Endodermal cell (in vitro differentiated cells): ENCODE measurements at places on chromosomes 1 and 21. TPM values are rescaled to one million over a fixed set of nuclear protein-coding genes. Genes with fewer than 3 reads are reported as not detected.

Gene TFF3
- not detected in 3 replicates for total RNA-seq

Gene PLEKHN1
- 3.8 and 4.6 TPM in 2 replicates for total RNA-seq

Gene DHDDS
- 48.6 and 51.1 TPM in 2 replicates for total RNA-seq

Gene PGBD5
- 4.6 and 6.6 TPM in 2 replicates for total RNA-seq

Gene AGMAT
- 3.7 to 4.0 TPM (median 3.8 TPM) in 3 replicates for total RNA-seq

Gene HSPA6
- total RNA-seq = not detected in 3 replicates

Gene EPHB2
- 29.1 and 34.0 TPM in 2 replicates for total RNA-seq

Gene OR2T35
- total RNA-seq = not detected in 3 replicates

Gene RIMS3
- 6.7 to 12.0 TPM (median 11.8 TPM) in 3 replicates for total RNA-seq

Gene PDZK1IP1
- total RNA-seq = not detected in 2 replicates

Gene FAM72B
- total RNA-seq = 7.0 and 8.0 TPM in 2 replicates

Gene GREM2
- 7.8 to 10.2 TPM (median 8.4 TPM) in 3 replicates for total RNA-seq

Gene ASB17
- total RNA-seq = not detected in 3 replicates

Gene HSF2BP
- 1.5 to 2.3 TPM (median 1.9 TPM) in 3 replicates for total RNA-seq

Gene C1orf105
- total RNA-seq = not detected in 2 replicates

Gene SLC44A3
- total RNA-seq = 5.5 to 9.0 TPM (median 6.4 TPM) in 3 replicates

Gene HNRNPU
- total RNA-seq = 556 and 563 TPM in 2 replicates

Gene MECR
- 33.3 and 33.8 TPM in 2 replicates for total RNA-seq

Gene ANGPTL3
- not detected in 3 replicates for total RNA-seq

Gene ATF3
- 12.6 to 151 TPM (median 14.7 TPM) in 3 replicates for total RNA-seq

Gene AADACL4
- total RNA-seq = not detected in 3 replicates

Gene TRABD2B
- 19.0 and 28.0 TPM in 2 replicates for total RNA-seq

Gene CTTNBP2NL
- 33.1 and 36.0 TPM in 2 replicates for total RNA-seq

Gene ZMYND12
- total RNA-seq = 0.44 to 1.5 TPM (median 1.1 TPM) in 3 replicates

Gene GCSAML
- total RNA-seq = not detected in 3 replicates

Gene APCS
- not detected in 2 replicates for total RNA-seq

Gene AMY1B
- not detected in 2 replicates for total RNA-seq

Gene PEX14
- total RNA-seq = 26.0 to 31.6 TPM (median 29.5 TPM) in 3 replicates

Gene NPHS2
- not detected in 2 replicates for total RNA-seq

Gene SHISA4
- total RNA-seq = 6.3 to 9.5 TPM (median 7.3 TPM) in 3 replicates

Gene DPT
- total RNA-seq = not detected in 2 replicates

Gene RIPPLY3
- 27.5 to 31.1 TPM (median 28.0 TPM) in 3 replicates for total RNA-seq

Gene OPTC
- total RNA-seq = 0.27 to 0.42 TPM in 2 of 3 replicates, not detected in the other

Gene LDLRAD1
- total RNA-seq = not detected in 3 replicates

Gene NBPF14
- total RNA-seq = 17.4 to 27.0 TPM (median 26.5 TPM) in 3 replicates

Gene SPTA1
- not detected in 2 replicates for total RNA-seq

Gene WNT4
- 1.6 TPM in 1 of 3 replicates, not detected in the others for total RNA-seq

Gene PM20D1
- not detected in 2 replicates for total RNA-seq

Gene LY9
- total RNA-seq = not detected in 3 replicates

Gene EEIG2
- total RNA-seq = 10.2 and 10.7 TPM in 2 replicates

Gene SLC1A7
- total RNA-seq = 1.7 TPM in 2 replicates

Gene VSIG8
- not detected in 3 replicates for total RNA-seq

Gene CHI3L1
- total RNA-seq = 0.63 and 1.1 TPM in 2 replicates

Gene RUSC1
- 76.1 and 83.8 TPM in 2 replicates for total RNA-seq

Gene CFHR5
- total RNA-seq = not detected in 3 replicates

Gene C1orf167
- 0.43 and 0.95 TPM in 2 replicates for total RNA-seq

Gene KRTAP19-1
- total RNA-seq = not detected in 2 replicates

Gene STUM
- 0.04 to 0.11 TPM (median 0.05 TPM) in 3 replicates for total RNA-seq

Gene OR2AK2
- total RNA-seq = not detected in 3 replicates

Gene OR14K1
- total RNA-seq = not detected in 3 replicates

Gene SPOCD1
- total RNA-seq = 2.8 to 3.4 TPM (median 3.1 TPM) in 3 replicates

Gene C1orf185
- not detected in 3 replicates for total RNA-seq
